ENCODE measurements at places on chromosomes 16 and 17.

GRCh38 chr16:78097548-78097947, 1.9 kb upstream of the WWOX start:
- no peak for DNase-seq

- DNase-seq: no peak
These were observed 22.1 kb downstream of the TMC7 start for GRCh38 chr16:19005561-19006445.

GRCh38 chr17:74981318-74981978, 6.0 kb upstream of the CDR2L start:
- DNase-seq: no peak

DNA sequence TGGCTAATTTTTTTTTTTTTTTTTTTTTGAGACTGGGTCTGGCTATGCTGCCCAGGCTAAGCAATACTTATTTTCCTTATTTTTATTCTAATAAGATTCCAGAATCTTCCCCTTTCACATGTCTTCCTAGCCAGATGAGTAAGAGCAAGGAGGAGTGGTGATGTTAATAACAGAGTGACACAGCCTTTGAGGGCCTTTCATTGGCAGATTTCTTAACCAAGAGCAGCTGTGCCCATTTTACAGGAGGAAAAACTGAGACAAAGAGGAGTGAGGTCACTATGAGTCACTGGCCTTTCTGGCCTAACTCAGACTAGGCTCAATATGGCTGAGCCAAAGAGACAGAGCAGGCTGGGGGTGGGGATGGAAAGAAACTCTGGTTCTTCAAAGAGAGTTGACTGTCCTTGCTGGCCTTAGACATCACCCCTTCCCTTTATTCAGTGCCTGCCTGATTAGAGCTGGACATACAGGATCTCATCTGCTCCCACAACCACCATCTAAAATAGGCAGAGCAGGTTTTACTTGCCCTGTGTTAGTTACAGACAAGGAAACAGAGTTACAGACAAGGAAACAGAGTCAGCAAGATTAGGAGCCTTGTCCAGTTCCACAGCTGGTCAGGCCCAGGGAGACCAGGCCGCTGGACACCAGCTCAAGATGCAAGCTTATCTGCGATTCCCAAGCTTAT, 50.0 kb upstream of the TOB1 start:
- no peak for DNase-seq

DNA sequence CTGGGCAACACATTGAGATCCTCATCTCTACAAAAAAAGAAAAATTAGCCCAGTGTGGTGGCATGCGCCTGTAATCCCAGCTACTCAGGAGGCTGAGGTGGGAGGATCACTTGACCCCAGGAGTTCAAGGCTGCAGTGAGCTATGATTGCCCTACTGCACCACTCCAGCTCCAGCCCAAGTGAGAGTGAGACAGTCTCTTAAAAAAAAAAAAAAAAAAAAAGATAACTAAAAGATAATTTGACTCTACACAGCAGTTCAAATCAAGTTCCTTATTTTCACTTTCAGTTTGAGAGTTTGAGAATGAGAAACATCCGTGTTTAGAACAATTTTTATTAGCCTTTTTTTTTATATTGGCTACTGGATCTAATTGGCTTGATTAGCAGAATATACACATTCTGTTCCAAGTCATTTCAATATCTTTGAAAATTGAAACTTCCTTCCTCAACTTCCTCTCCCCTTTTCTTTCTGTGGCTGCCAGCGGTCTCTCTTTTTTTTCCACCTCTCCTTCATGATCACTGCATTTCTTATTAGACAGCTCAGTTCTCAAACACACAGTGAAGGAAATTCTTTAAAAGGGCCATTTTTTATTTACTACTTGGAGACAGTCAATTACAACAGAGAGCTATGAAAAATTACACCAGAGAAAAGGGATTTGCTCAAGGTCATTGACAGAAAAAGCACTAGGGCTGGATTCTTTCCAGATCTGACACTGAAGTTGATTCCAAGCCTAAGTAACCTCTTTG, 4.5 kb upstream of the ACSF2 start:
- no peak for DNase-seq

GRCh38 chr16:4138713-4139112, 22.5 kb upstream of the ADCY9 start:
- DNase-seq: no peak

DNA sequence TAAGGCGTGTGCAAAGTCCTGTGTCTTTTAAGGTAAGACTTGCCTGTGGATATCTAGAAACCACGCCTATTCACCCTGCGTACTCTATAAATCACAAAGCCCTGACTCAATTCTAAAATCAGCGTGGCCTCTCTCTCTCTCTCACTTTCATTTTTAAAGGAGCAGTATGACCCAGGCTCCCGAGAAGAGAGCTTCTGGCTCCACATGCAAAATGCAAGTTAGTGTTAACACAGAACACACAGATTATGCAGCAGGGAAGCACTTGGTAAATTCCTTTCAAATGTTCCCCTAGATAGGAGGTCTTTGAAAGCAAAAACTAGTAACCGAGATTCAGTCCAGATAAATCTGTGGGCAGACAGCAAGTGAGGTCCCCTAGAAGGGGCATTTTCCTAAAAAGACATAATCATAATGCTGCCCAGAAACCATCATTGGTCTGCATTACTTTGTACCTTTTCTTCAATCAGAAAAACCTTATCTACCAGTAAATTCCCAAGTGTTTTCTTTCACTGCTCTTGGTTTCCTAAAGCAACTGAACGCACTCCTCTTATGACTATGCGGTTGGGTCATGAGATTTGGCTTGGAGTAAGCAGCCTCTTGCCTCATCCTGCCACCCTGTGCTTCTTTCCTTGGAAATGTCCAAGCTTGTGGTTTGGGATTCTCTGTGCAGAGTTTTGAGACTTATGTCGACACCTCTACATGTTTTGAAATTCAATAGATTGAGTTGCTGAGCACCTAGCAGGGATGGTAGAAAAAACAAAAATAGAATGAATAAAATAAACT, 31.7 kb upstream of the KCNJ2 start:
- DNase-seq: no peak

- DNase-seq: no peak
These were observed 50.2 kb downstream of the DNAH3 start for GRCh38 chr16:21100447-21100846.

GRCh38 chr16:29862383-29862883, 593 bp downstream of the CDIPT start:
- no peak for DNase-seq

DNA sequence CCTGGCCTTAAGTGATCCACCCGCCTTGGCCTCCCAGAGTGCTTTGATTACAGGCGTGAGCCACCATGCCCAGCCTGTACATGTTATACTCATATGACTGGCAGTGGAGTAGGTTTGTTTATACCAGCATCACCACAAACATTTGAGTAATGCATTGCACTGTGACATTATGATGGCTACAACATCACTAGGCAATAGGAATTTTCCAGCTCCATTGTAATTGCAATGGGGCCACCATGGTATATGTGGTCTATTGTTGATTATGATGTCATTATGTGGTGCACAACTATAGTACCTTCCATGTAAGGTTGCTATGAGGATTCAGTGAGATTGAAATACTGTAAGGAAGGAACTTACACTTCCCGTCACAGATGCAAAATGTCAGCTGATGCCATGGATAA, 168.9 kb downstream of the COPRS start:
- no peak for DNase-seq

DNA sequence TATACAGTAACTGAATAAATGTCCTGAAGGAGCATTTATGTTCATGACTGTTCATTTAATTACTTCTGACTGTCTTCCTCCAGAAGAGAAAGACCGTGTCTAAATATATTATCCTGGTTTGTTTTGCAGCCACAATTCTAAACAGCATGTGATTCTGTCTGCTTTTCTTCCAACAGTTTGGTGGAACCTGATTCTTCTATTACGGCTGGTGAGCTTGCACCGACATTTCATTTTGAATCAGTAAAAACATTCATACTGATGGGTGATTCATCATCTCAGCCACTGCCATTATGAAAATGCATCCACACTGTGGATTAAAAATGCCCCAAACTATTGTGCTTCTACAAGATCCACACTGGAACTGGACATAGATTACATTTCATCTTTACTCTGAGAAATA, 16.9 kb downstream of the KNOP1 start:
- DNase-seq: no peak

DNA sequence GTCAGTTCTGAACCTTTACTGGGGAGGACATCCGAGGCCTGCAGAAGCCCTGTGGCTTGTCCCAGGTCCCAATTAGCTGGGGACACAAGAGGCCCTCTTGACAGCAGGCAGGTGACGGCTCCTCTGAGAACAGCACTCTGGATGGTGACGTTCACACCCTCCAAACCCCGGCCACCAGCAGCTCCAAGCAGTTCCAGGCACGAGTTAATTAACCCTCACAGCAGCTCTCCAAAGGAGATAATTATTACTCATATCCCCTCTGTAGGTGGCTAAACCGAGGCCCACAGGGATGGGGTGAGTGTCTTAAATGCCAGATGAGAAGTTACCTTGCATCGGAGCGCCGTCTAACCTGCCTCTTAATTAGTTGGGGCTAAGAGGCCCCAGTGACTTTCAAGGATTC, 168.9 kb upstream of the CIBAR2 start:
- DNase-seq: no peak

GRCh38 chr16:86371083-86371803, 139.1 kb upstream of the FOXF1 start:
- DNase-seq: no peak

DNA sequence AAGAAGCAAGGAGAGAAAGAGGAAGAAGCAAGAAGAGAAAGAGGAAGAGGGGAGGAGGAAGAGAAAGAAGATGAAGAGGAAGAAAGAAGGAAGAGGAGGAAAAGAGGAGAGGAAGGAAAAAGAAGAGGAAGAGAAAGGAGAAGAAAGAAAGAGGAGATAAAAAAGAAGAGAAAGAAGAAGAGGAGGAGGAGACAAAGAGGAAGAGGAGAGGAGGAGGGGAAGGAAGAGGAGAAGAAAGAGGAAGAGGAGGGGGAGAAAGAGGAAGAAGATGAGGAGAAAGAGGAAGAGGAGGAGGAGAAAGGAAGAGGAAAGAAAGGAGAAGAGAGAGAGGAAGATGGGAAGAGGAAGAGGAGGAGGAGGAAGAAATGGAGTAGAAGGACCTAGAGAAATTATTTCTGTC, 80.4 kb downstream of the CDYL2 start:
- no peak for DNase-seq

DNA sequence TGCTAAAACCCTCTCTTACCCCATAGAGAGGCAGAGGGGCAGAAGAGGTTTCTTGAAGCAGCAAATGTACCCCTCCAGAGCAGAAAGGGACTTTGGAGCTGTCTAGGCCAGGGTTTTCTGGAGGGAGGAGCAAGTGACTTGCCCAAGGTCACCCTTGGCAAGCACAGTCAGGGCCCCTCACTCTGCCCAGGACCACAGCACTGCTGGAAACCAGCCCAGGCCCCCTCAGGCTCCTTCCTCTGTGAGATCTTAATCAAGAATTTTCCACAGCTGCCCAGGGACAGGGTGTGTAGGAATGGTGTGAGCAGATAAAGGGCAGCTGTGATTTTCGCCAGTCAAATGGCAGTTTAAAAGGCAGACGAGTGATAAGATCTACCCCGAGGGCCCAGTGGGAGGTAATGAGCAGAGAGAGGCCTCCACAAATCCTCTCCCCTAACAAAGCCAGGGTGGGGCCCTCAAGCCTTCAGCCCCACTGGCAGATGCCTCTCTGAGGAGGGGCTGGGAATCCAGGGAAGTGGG, 3.9 kb upstream of the SLC12A3 start:
- DNase-seq: no peak

- peak; percentile 92 for DNase-seq
These were observed 797 bp downstream of the PRCD start for GRCh38 chr17:76540381-76541300.

DNA sequence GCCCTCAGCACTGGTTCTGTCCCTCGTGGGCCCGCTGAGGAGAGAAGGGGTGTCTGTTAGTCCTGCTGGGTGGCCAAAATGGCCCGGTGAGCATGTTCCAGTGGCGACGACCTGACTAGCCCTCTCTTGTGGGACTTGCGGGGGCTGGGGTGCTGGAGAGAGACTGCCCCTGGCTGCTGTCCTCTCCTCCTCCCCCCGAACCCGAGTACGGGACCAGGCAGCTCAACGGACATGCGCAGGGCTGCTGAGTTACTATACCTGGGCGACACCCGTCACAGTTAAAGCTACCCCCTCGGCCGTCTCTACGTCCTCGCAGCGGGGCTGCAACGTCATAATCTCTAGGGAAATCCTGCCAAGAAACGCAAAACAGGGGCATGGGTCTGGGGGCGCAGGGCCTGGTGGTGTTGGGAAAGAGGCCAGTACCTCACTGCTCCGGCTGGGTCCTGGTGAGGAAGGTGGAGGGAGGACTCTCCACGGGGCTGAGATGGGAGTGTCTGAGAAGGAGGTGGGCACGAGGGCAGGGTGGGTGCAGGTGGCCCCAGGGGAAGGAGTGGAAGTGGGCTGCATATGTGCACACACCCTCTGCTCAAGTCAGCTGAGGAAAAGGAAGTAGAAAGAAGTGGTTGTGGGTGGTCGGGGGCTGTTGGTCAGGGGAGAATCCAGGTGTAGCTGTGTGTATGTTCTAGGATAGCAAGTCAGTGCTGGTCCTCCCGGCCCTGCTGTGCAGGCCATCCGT, 13.4 kb downstream of the FLOT2 start:
- DNase-seq: no peak

DNA sequence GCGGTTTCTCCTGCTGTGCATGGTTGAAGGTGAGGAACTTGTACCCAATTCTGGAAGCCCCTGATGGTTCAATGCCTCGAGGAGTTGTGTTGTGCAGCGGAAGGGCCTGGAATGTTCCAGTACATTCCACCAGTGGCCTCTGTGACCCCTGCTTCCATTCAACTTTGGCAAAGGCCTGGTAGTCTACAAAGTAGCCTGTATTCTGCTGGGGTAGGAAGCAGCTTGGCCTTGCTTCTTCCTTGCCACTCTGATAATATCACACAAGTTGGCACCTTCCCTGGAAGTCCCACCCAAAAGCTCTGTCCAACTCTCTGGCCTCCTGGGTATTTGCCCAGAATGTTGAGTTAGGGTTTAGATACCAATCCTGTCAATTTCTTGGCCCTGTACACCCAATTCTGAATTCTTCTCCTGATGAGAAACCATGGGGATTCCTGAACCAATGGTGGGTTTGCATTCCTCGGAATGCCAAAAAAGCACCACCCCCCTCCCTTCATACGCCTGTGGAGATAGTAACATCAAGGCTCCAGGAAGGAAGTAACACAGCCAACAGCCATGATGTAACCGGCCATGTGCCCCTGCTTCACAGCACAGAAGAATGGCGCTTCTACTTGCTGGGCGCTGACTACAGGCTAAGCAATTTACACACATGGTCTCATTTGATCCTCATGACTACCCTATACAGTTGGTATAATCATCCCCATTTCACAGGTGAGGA, 11.8 kb upstream of the FAM117A start:
- DNase-seq: no peak

GRCh38 chr17:13421581-13422130, 180.1 kb downstream of the HS3ST3A1 start:
- DNase-seq: no peak

DNA sequence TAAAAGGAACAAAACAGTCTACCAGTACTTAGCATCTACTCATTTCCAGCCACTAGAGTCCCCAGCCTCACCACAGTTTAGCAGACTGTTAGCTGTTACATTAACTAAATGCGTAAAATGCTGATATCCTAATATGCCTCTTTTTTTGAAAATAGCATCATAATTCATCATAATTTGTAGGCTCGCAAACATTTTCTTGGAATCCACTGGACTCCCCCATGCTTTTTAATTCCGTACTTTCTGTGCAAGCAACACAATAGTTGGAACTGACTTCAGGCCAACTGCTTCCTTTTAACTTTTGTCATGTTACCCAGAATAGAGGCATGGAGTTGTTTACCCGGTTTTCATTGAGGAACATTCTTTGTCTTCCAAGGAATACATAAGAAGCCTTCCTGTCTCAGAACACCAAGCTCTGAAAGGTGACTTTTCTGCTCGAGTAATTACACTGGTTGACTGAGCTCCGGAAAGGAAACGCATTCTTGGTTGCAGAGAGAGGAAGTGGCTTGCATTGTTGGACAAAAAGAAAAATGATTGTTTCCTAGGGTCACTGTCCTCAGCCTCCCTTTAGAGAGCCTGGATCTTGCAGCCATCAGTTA, 30.9 kb upstream of the SEC14L1 start:
- DNase-seq: no peak
